ENCODE measurements at places on chromosomes 16 and 17. TPM values are rescaled to one million over a fixed set of nuclear protein-coding genes. Genes with fewer than 3 reads are reported as not detected.

GRCh38 chr17:70124723-70125122, 44.6 kb upstream of the KCNJ2 start:
- H3K4me3 ChIP-seq: no peak overlapping the region
- no peaks in the 10 kb centered on the region for H3K27me3 ChIP-seq

Gene MMP25
- total RNA-seq: not detected

- H3K36me3 ChIP-seq: no peaks in the 10 kb centered on the region
- DNase-seq: no peak
- H3K27ac ChIP-seq: no peak overlapping the region
- H3K4me3 ChIP-seq: no peak overlapping the region
- H3K4me1 ChIP-seq: peaks cover 12% of the 10 kb centered on the region
- no peaks in the 10 kb centered on the region for H3K27me3 ChIP-seq
Measured at GRCh38 chr16:4481526-4481925, 5.3 kb downstream of the HMOX2 start.

- DNase-seq: no peak
- no peaks in the 10 kb centered on the region for H3K36me3 ChIP-seq
- H3K4me3 ChIP-seq: no peak overlapping the region
- H3K27ac ChIP-seq: no peak overlapping the region
- no peaks in the 10 kb centered on the region for H3K4me1 ChIP-seq
Measured at GRCh38 chr17:10628756-10629155, 28.4 kb downstream of the MYH3 start.

Gene IRX6
- not detected for total RNA-seq

- no peaks in the 10 kb centered on the region for H3K4me1 ChIP-seq
- peak overlapping the region; percentile 81 for H3K27ac ChIP-seq
- peak overlapping the region; percentile 79 for H3K4me3 ChIP-seq
- peak; percentile 71 for DNase-seq
Measured at GRCh38 chr17:2056206-2057174, 1.6 kb downstream of the HIC1 start.

GRCh38 chr17:28874750-28875149, 19.9 kb downstream of the ERAL1 start:
- DNase-seq: peak; percentile 16
- H3K36me3 ChIP-seq: no peaks in the 10 kb centered on the region
- no peaks in the 10 kb centered on the region for H3K4me1 ChIP-seq
- H3K4me3 ChIP-seq: no peak overlapping the region

Gene SNN
- total RNA-seq: 6.7 TPM

DNA sequence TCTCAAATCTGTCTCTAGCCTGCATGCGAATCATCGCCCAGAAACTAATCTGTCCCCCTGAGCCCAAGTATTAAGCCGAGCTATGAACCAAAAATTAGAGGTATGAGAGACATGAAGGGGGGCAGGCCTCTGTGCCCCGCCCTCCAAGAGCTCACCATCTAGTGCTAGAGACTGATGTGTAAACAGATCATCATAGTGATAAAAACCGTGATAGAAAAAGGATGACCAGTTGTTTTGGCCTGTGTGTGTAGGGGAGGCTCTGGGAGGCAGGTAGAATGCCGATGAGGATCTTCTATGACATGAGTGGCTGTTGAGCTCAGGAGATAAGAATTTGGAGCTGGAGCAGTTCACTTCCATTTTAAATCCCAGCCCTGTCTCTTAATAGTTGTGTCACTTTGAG, 89.1 kb upstream of the TBX2 start:
- H3K36me3 ChIP-seq: no peaks in the 10 kb centered on the region
- peak; percentile 34 for DNase-seq
- peak overlapping the region; percentile 94 for H3K27ac ChIP-seq

Gene HOXB5
- total RNA-seq: not detected

GRCh38 chr16:51306886-51307595, 156.0 kb upstream of the SALL1 start:
- no peak overlapping the region for H3K27ac ChIP-seq
- DNase-seq: peak; percentile 10
- no peak overlapping the region for H3K4me3 ChIP-seq
- no peaks in the 10 kb centered on the region for H3K36me3 ChIP-seq

Gene KRT38
- not detected for total RNA-seq

GRCh38 chr16:24023621-24024020, 187.8 kb downstream of the PRKCB start:
- no peaks in the 10 kb centered on the region for H3K36me3 ChIP-seq
- no peak overlapping the region for H3K27ac ChIP-seq
- DNase-seq: no peak
- no peaks in the 10 kb centered on the region for H3K4me1 ChIP-seq

- DNase-seq: peak; percentile 20
- no peaks in the 10 kb centered on the region for H3K36me3 ChIP-seq
- H3K4me3 ChIP-seq: no peak overlapping the region
Measured at GRCh38 chr16:58658796-58659211, 25.8 kb downstream of the SLC38A7 start.

Gene ZPBP2
- not detected for total RNA-seq

Gene ZFP90
- 20.6 TPM for total RNA-seq

- H3K36me3 ChIP-seq: no peaks in the 10 kb centered on the region
- H3K27ac ChIP-seq: no peak overlapping the region
- no peaks in the 10 kb centered on the region for H3K27me3 ChIP-seq
- no peak overlapping the region for H3K4me3 ChIP-seq
Measured at GRCh38 chr16:13390093-13390985, 488.9 kb downstream of the SHISA9 start.

DNA sequence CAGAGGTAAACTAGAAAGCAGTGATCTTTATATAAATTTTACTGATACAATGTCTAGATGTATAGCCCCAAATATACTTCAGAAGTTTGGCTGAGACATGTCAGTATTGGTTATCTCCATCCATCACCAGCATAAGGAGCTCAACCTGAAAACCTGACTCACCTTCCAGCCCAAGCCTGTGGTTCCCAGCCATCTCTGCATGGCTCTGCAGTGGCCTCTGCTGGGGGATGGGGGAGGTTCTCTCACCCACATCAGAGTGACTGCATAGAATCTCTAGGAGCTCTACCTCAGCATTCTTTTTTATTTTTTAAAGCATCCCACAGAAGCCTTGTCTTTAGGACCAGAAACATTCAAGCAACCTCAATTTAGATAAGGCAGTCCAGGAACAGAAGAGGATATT, 27.3 kb downstream of the USP7 start:
- no peaks in the 10 kb centered on the region for H3K36me3 ChIP-seq
- no peak overlapping the region for H3K4me3 ChIP-seq
- H3K27me3 ChIP-seq: no peaks in the 10 kb centered on the region
- peaks cover 4% of the 10 kb centered on the region for H3K4me1 ChIP-seq
- no peak overlapping the region for H3K27ac ChIP-seq
- DNase-seq: peak; percentile 75

DNA sequence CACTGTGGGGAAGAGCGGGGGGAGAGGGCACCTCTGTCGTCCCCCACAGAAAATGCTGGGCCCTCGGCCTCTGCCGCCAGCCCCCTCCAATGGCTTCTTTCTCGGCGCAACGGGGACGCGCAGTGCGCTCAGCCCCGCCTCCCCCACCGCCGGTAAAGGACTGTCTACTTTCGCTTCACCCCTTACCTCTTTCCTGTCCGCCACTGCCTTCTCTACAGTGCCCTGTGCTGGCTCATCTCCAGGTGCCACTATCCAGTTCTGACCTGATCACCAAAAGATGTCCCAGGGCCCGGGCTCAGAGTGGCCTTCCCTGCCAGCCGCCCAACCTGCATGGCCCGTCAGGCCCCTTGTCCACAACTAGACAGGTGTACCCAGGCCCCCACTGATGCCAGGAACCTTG, 7.3 kb downstream of the ENDOV start:
- H3K4me3 ChIP-seq: no peak overlapping the region
- no peak for DNase-seq
- H3K4me1 ChIP-seq: 0 out of 2 replicates have a peak, but pooled peaks cover 4% of the 10 kb centered on the region
- no peaks in the 10 kb centered on the region for H3K36me3 ChIP-seq
- no peaks in the 10 kb centered on the region for H3K27me3 ChIP-seq

DNA sequence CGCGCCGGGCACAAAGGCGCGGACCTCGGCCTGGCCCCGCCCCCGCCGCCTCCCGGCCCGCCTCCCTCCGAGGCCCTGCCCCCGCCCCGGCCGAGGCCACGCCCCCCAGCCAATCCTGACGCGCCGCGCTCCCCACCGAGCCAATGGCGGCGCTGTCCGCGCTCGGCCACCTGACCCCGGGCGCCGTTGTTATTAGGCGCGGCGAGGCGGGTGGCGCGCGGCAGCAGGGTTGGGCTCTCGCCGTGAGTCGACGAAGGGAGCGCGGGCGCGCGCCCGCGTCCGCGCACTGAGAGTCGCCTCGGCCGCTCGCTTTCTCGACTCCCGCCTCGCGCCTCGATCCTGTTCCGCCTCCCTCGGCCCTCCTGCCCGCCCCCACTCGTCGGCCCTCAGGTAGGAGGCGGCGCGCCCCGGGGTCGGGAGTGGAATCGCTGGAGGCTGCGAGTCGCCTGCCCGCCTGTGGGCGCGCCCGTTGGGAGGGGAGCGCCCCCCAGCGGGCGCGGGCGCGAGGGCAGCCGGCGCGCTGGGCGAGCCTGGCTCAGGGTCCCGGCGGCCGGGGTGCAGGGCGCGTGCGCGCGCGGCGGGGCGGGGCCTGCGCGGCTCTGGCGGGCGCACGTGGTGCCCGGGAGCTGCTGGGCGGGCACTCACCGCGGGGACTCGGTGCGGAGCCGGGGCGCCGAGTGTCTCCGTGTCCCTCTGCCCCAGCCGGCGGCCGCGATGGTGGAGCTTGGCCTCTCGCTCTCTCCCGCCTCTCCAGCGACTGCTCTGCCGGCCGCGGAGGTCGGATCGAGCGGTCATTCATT, 405 bp upstream of the CBLN1 start:
- DNase-seq: peak; percentile 86
- H3K36me3 ChIP-seq: no peaks in the 10 kb centered on the region
- H3K27me3 ChIP-seq: peaks cover 68% of the 10 kb centered on the region
- H3K4me1 ChIP-seq: no peaks in the 10 kb centered on the region
- no peak overlapping the region for H3K27ac ChIP-seq

GRCh38 chr16:67733734-67734470, 14.8 kb upstream of the GFOD2 start:
- no peaks in the 10 kb centered on the region for H3K27me3 ChIP-seq
- no peak for DNase-seq
- H3K4me1 ChIP-seq: no peaks in the 10 kb centered on the region
- H3K36me3 ChIP-seq: no peaks in the 10 kb centered on the region
- H3K4me3 ChIP-seq: no peak overlapping the region

DNA sequence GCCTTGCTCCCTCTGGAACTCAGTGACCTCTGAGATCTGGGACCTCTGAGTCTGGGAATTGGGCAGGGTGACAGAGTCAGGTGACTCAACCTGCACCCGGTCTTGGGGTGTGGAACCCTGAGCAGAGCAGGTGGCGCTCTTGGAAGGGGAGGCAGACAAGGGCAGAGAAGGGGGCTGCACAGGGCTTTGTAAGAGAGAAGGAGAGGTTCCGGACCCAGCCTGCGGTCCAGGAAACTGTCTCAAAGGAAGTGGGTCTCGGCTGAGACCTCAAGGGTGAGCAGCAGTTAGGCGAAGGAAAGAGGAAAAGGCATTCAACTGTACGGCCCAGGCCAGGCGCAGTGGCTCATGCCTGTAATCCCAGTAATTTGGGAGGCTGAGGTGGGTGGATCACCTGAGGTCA, 10.0 kb upstream of the RIPOR1 start:
- peaks cover 12% of the 10 kb centered on the region for H3K4me1 ChIP-seq
- H3K36me3 ChIP-seq: no peaks in the 10 kb centered on the region

Gene SMIM22
- total RNA-seq: not detected

DNA sequence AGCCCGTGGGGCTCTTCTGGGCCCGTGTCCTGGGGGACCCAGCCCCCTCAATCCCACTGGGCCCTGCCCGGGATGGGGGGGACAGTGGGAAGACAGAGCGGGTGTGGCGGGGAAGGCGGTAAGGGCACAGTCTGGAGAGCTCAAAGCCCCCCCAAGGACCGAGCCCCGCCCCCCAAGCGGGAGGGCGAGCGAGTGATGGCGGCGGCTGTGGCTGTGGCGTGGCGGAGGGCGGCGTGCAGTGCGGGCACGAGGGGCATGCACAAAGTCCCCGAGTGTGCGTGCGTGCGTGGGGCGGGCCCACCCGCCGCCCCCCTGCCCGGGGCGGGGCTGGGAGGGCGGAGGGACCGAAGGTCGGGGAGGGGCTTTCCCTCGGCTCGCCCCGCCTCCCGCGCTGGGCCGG, 3.6 kb upstream of the WDR24 start:
- no peak overlapping the region for H3K4me3 ChIP-seq
- DNase-seq: no peak
- H3K27ac ChIP-seq: no peak overlapping the region
- no peaks in the 10 kb centered on the region for H3K36me3 ChIP-seq
- H3K4me1 ChIP-seq: peaks cover 8% of the 10 kb centered on the region
- H3K27me3 ChIP-seq: peaks cover 19% of the 10 kb centered on the region

Gene ODAD4
- total RNA-seq: 0.25 TPM

Gene EXOC3L1
- total RNA-seq: not detected

Gene OTOP2
- total RNA-seq: not detected

DNA sequence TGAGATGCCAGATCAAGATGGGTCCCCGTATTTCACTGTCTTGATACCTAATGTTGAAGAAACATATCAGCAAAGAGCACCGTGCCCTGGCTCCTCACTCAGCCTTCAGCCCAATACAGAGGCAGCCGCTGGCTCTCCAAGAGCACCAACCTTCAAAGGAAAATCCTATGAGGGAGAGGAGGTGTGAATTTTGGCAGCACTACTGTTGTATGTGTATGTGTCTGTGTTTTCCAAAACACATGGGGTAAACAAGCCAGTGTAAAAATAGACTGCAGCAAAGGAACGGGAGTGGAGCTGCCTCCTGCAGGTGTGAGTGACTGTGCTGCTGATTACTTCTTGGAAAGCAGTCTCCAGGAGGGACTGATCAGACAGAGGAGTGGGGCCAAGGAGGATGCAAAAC, 194.0 kb upstream of the CDH5 start:
- H3K27me3 ChIP-seq: no peaks in the 10 kb centered on the region
- no peaks in the 10 kb centered on the region for H3K4me1 ChIP-seq
- H3K27ac ChIP-seq: no peak overlapping the region
- H3K4me3 ChIP-seq: no peak overlapping the region

Gene TBC1D3C
- total RNA-seq: not detected

GRCh38 chr17:75557075-75557851, 30.3 kb upstream of the MYO15B start:
- no peak overlapping the region for H3K27ac ChIP-seq
- no peaks in the 10 kb centered on the region for H3K36me3 ChIP-seq
- 0 out of 2 replicates have a peak, but pooled peaks cover 5% of the 10 kb centered on the region for H3K4me1 ChIP-seq
- no peaks in the 10 kb centered on the region for H3K27me3 ChIP-seq
- H3K4me3 ChIP-seq: no peak overlapping the region
